Activated CD8-positive, alpha-beta memory T cell treated with anti-CD3 and anti-CD28 coated beads, Interleukin-2, amount 10 ng/mL, durations not matched to agents 7 days and 5 days (primary cell): ENCODE measurements at places on chromosomes 6 and 20. TPM values are rescaled to one million over a fixed set of nuclear protein-coding genes. Genes with fewer than 3 reads are reported as not detected.

DNA sequence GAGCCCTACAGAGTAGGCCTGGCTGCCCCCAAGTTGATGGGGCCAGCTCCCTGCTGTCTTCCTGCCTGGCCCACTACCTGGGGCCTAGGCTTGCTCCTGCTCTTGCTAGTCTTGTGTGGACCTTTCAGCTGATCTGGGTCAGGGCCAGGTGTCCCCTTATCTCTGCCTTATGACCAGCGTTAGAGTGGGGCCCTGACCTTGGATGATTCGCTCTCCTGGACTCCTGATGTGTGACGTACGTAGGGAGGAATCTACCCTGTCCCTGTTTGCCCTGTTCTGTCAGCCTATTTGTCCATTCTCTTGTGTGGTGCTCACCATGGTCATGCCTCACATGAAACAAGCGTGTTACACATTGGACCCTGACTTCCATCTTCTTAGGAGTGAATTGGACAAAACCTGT lies 571.8 kb downstream of the QKI start:
- DNase-seq = no peak

DNA sequence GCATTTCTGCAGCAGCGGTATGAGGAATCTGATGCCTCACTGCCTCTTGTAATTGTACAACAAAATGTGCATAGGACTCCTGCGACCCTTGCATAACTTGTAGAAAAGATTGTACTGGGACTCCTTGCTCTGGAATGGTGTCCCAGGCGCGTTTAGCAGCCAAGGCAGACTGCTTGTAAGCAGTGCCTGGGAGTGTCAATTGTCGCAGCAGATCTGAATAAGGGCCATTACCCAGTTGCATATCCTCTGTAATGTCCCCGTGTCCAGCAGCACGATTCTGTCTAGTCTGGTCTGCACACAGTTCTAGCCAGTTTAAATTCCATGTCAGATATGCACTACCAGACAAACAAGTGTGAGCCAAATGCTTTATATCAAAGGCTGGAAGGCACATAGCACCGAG lies 70.7 kb upstream of the BTN3A2 start:
- no peak for DNase-seq

- DNase-seq = no peak
Measured at GRCh38 chr6:132041706-132042105, 90.5 kb upstream of the CCN2 start.

PTK7 gene
- 0.85 TPM for total RNA-seq

- DNase-seq = no peak
Measured at GRCh38 chr20:60104993-60105803, 147.0 kb downstream of the CDH26 start.

DNA sequence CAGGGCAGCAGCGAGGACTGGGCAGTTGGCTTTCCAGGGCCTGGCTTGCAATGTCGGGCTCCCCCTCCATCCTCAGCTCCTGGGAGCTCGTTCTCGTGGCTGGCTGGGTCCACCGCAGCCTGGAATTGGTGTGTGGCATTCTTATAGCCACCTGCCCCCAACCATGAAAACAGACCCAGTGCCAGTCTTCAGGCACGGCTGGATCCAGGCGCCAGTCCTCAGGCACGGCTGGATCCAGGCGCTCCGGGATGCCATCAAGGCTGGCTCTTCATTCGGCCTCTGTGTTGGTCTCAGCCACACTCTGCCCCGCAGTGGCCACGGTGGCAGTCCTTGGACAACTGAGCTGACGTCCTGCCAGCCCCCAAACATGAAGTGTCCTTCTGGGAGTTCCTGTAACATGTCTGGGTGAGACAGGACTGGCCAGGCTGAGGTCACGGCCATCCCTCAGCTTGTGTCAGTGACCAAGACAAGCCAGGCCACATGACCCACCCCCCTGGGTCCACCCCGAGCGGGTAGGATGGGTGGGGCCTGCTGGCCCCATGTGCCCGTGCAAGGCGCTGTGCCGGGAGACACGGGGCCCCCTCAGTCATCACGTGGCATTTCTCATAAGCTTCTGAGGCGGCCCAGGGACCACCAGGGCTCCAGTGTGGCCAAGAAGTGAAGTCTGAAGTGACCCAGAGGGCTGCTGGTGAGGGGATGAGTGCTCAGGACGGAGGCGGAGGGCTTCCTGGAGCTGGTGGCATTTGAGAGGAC lies 99.0 kb downstream of the TAF4 start:
- peak; percentile 35 for DNase-seq

DNA sequence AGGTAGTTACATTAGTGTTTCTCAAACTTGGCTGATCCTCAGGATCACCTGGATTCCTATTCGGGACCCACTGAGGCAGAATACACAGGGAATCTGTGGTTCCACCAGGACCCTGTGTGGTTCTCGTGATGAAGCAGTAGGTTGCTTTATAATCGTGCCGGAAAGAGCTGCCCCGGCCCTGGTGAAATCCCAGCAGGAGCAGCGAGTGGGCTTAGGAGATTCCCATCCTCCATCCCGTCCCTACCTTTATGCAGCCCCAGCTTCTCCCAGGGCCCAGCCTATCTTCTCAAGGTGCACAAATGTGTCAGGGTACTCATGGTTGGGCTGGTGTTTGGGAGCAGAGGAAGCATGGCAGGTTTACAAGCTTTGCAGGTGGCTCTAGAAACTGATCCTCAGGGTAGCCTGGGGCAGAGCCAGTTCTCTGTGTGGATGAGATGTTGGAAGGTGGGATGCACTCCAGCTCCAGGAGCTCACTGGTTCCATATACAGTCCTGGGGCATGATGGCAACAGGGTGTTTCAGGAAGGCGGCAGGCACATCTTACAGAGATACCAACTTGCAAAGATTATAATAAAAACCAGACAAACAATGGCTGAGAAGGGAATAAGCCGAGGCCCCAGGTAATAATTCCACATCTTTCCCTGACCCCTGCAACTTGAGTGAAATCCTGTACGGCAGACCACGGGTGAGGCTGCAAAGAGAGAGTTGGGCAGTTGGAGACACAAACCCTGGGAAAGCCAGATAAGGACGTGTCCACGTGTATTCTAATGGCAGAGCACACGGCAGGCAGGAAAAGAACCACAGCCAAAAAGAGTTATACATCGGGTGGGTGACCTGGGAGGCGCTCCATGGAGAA lies 5.9 kb downstream of the SLC22A1 start:
- DNase-seq = peak; percentile 34

TRIM15 gene
- total RNA-seq = not detected

- DNase-seq = peak; percentile 58
Measured at GRCh38 chr6:6007366-6008088, 802 bp upstream of the NRN1 start.

GRCh38 chr20:53657732-53658131 lies 64.1 kb upstream of the ZNF217 start:
- no peak for DNase-seq
